ENCODE measurements at places on chromosomes 2 and 18.

DNA sequence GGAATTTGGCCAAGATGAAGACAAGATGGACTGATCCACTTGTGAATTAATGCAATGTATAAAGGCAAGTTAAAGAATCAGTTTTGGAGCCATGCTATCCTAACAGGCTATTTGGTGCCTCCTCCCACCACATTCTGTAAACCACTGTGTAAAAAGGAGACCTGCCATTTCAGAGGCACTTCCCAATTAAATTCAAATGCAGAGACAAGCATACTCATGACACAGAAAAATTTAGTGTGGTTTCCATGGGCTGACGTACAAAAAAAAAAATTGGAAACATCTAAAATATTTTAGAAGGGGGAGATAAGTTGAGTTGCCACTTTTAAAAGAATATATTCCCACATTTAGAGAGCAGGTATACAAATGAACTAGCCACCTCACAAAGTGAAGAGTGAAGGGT, 112.1 kb downstream of the TCF4 start:
- DNase-seq, result no peak

GRCh38 chr18:11857177-11857887, 6.1 kb downstream of the CHMP1B start:
- no peak for DNase-seq

- no peak for DNase-seq
Observed at GRCh38 chr2:109124982-109125592, 3.9 kb upstream of the SH3RF3 start.

- no peak for DNase-seq
Observed at GRCh38 chr2:240898731-240899467, 2.9 kb upstream of the MAB21L4 start.

GRCh38 chr18:62556397-62556796, 33.6 kb downstream of the ZCCHC2 start:
- DNase-seq, result no peak

DNA sequence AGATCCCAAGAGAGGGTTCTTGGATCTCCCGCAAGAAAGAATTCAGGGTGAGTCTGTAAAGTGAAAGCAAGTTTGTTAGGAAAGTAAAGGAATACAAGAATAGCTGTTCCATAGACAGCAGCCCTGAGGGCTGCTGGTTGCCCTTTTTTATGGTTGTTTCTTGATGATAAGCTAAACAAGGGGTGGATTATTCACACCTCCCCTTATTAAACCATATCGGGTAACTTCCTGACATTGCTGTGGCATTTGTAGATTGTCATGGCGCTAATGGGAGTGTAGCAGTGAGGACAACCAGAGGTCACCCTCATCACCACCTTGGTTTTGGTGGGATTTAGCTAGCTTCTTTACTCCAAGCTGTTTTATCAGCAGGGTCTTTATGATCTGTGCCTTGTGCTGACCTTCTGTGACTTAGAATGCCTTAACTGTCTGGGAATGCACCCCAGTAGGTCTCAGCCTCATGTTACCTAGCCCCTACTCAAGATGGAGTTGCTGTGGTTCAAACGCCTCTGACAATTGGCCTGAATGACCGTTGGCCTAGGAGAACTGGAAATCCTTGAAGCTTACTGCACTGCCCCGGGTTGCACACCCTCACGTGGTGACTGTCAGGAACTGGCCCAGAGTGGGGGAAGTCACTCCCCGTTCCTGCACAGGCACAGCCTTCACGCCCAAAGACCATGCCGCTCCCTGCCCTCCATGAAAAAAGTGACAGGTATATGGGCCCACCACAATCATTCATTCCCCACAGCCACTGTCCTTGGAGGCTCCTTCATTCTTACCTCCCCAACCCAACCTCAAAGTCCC, 136.9 kb downstream of the SEPTIN10 start:
- DNase-seq, result no peak

- DNase-seq, result no peak
Observed at GRCh38 chr2:1891147-1891546, 146.8 kb upstream of the PXDN start.

DNA sequence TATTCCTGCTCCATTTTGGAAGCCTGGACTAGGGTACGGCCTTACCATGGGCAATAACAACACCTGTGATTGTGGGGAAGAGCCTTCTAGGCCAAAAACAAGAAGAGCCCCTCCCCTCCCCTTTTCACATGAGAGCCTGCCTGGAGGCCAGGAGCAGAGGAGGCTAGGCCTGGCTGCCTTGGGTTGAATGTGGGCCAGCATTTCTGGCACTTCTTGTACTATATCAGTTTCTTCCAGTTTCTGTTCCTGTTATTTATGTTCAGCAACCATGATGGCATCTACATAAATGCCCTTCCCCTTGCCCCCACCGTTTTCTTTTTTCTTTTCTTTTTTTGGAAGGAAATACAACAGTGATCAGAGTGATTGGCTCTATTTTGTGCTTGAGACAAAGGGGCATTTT, 58.4 kb downstream of the KCTD18 start:
- DNase-seq, result no peak

DNA sequence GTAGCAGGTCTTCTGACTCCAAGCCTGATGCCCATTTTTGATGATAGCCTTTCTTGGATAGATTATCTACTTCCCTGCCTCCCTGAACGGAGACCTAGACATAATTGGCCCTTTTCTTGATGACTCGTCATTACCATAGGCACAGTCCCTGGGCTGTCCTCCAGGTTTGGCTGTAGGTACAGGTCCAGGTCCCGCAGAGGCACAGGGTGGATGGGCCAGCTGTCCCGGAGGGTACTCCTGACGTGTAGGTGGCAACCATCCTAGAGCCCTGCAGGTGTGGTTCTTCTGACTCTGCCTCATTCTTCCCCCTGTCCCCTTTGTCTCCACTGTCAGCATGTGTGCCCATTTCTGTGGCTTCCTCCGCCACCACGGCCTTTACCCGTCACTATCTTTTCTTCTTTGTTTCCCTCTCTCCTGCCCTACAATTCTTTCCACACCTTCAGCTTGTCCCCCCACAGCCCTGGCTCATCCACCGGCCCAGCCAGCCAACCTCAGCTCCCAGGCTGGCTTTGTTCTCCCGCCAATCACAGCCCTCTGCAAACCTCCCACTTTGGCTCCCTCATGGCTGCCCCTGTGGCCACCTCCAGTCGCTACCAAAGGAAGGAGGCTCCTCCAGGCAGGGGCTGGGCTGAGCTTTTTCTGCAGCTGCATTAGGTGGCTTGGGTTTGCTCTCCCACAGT, 102.8 kb downstream of the SMAD7 start:
- no peak for DNase-seq

DNA sequence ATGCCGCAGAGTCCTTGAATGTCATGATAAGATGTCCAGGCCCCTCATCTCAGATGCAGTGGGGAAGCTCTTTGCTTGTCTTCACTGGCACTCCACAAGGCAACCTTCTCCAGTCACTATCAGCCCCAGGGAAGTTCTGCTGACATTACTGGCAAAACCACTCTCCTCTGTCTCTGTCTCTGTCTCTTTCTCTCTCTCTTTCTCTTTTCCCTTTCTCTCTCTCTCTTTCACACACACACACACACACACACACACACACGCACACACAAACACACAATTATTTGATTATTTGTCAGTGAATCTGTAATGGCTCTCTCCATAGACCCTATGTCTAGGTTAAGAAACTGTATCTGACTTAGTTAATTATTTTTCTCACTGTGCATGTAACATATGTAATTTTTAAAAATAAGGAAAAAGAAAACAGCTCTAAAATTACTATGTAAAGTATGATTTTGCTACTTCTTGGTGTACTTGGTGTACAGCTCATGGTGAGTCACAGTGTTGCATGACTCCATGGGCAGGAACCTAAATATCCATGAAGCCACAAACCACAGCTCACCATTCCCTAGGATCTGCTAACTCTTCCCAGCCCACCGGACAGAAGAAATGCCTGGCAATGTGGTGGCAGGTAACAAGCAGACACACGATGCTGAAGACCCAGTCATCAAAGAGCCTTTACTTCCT, 594.9 kb upstream of the ID2 start:
- DNase-seq, result no peak

DNA sequence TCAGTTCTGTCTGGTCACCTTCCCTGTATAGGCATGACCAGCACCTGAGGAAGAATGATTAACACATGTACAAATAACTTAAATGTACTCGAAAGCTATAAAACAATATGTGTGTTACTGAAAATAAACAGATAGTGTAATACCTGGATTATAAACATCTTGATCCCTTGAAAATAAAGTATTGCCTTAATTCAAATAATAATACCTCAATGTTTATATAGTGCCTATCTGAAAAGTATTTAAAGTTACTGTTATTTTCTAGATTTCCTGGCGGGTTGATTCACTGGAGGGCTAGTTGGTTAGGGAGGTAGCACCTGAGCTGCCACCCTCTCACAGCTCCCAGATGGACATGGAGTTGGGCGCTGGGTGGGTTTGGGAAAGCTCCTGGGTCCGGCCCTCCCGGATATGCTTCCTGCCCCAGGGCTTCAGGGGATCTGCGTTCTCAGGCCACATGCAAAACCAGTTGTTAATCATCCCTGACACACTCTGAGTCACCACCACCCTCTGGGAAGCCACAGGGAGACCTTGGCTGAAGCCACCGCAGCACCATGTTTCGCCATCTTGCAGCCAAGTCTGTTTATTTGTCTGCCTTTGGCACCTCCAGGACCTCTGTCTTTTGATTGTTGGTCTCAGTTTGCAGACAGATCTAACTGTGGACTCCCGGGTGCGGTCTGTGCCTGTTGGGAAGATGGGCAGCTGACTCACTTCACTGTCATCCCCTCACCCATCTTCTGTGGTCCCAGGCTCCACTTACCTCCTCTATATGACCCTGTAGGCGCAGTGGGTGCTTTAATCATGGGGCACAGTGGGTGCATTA, 35.3 kb downstream of the RAB31 start:
- DNase-seq, result no peak

DNA sequence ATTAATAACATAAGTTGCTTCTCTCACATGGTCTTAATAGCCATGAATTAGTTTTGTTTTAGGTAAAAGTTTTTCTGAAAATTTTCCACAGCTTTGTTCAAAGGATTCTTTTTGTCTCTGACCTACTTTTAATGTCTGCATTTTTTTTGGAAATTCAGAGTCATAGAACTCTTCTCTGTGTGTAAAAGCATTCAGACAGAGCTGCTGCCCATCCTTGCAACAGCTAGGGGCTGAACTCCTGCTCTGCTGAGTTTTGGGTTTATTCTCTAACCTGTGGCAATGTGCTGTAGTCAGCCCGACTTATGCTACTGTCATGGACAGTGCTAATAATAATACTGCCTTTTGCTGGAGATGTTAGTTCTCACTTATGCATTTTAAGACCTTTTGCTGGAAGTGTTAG, 44.1 kb downstream of the RALBP1 start:
- DNase-seq, result no peak

- DNase-seq, result no peak
Observed at GRCh38 chr18:62245699-62246098, 58.6 kb downstream of the RELCH start.

Data from stimulated activated naive CD4-positive, alpha-beta T cell treated with Interleukin-2 at 50 U/mL for 16 hours (primary cell).